ENCODE measurements at places on chromosomes 1 and 21.

- no peak for ATAC-seq
These were observed 8.4 kb downstream of the FOXE3 start for GRCh38 chr1:47424336-47424982.

DNA sequence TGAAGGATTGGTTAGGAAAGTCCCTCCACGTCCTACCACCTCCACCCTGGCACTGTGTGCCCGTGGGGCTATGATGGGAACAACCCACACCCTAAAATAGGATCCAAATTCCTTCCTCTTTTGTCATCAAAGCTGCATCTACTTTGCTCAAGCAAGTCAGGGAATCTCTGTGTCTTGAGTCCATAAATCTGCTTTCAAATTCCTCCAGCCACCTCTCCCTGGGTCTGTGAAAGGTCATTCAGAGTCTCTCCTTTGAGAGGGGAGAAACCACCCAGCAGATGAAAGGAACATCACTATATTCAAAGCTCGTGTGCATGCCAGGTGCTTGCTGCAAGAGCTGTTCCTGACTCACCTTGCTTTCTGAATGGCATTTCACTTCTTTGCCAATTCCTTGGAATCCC lies 243.6 kb downstream of the TM2D1 start:
- peak; percentile 89 for ATAC-seq

GRCh38 chr21:35850542-35851103 lies 209.7 kb downstream of the SETD4 start:
- no peak for ATAC-seq

- no peak for ATAC-seq
These were observed 171.4 kb downstream of the TGFB2 start for GRCh38 chr1:218516526-218516925.

DNA sequence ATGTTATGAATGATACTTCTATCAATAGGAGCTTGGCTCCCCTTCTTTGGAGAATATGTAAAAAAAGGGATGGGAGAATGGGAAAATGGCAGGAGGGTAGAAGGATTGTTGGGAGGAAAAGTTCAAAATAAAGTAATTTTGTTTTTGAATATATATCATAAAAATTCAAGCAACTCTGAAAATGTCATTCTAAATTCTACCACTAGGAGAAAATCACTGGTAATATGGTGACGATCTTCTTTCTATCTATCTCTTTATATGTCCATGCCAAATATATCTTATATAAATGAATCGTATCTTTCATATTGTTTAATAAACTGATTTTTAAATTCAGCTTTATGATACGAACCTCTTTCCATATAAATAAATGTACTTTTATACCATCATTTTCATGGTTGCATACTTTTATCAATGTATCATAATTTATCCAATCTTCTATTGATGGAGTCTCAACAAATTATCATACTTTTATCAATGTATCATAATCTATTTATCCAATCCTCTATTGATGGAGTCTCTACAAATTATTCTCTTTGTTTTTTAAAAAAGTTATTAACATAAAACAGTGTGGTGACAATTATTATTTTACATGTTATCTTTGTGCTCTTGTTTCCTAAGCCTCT lies 73.7 kb upstream of the MARK1 start:
- no peak for ATAC-seq

DNA sequence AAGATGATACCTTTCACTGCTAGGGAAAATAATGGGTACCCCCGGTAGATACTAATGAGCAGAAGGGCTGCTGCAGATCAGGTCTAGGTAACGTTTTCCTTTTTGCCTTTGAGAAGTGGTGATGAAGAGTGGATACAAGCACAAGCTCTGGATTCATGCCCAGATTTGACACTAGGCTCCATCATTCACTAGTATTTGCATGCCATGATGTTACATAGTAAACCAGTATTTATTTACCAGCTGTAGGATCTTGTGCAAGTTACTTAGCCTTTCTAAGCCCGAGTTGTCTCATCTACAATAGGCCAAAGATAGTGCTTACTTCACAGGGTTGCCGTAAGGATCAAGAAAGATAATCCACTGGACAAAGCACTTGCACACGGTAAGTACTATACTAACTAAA lies 14.2 kb downstream of the PTPN14 start:
- ATAC-seq: no peak

DNA sequence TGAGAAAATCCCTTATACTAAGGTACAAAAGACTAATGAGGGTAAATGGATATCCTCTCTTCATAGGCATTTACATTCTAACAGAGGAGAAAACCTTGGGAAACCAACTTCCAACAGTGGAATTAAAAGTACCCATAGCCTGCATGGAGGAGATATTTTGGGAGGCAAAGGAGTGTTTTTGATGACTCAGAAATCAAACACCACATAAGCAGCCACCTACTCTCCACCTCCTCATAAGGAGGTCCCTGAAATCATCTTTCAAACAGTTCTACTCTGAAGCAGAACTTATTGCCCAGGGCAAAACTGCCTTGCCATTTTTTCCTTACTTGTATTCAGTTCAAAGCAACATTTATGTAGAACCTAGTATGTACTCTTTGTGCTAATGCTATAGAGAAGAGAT lies 211.3 kb downstream of the KCNH1 start:
- no peak for ATAC-seq

GRCh38 chr1:89986020-89986419 lies 8.9 kb upstream of the ZNF326 start:
- no peak for ATAC-seq

DNA sequence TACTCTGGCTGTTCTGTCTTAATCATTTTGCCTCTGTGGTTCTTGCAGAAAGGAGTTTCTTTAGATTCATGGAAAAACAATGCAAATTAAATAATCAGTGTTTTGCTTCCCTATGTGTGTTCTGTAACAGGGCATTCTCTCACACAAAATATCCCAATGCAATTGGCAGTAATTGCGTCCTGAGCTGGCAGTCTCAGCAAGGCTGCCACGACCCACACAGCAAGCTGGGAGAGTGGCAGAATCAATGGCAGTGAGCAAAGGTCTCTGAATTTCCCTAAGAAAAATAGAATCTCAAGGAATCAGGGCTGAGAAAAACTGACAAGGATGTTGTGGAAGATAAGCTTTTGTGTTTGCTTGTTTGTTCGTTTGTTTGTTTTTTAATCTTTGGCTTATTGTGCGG lies 198.1 kb upstream of the ST6GALNAC5 start:
- ATAC-seq: no peak

DNA sequence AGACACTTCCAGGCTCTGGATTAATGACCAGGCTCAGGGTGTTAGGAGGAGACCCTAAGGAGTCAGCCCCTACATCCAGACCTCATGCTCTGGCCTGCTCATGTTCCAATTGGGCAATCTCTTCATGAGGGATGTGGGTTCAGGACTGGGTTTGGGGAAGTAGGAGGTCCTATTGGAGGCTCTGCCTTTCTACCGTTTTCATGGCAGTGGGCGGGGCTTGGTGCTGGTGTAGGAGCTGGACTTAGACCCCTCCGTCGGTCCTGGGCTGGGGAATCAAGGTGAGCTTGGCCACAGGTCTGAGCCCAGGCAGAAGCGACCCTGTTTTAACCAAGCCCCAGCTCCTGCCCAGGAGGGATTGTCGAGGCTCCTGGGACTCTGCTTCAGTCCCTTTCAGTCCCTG lies 123.4 kb downstream of the PRDM16 start:
- no peak for ATAC-seq

GRCh38 chr1:231855361-231855760 lies 228.8 kb downstream of the DISC1 start:
- no peak for ATAC-seq

GRCh38 chr1:31795801-31796621 lies 19.8 kb downstream of the SPOCD1 start:
- no peak for ATAC-seq

- no peak for ATAC-seq
These were observed at the start of gene GRIK1 for GRCh38 chr21:29939924-29940275. TSS of gene GRIK1 (minus strand) at chr21:29939996.

GRCh38 chr1:92980732-92981647 lies 19.7 kb upstream of the DIPK1A start:
- no peak for ATAC-seq

DNA sequence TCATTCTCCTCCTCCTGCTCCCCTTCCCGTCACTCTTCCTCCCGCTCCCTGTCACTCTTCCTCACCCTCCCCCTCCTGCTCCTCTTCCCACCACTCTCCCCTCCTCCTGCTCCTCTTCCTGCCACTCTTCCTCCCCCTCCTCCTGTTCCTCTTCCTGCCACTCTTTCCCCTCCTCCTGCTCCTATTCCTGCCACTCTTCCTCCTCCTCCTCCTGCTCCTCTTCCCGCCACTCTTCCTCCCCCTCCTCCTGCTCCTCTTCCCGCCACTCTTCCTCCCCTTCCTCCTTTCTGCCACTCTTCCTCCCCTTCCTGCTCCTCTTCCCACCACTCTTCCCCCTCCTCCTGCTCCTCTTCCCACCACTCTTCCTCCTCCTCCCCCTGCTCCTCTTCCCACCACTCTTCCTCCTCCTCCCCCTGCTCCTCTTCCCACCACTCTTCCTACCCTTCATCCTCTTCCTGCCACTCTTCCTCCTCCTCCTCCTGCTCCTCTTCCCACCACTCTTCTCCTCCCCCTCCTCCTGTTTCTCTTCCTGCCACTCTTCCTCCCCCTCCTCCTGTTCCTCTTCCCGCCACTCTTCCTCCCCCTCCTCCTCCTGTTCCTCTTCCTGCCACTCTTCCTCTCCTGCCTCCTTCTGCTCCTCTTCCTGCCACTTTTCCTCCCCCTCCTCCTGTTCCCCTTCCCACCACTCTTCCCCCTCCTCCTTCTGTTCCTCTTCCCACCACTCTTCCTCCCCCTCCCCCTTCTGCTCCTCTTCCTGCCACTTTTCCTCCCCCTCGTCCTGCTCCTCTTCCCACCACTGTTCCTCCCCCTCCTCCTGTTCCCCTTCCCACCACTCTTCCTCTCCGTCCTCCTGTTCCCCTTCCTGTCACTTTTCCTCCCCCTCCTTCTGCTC lies 28.7 kb upstream of the ARTN start:
- no peak for ATAC-seq

Data from esophagus mucosa (tissue), 1 donor.